Activated naive CD8-positive, alpha-beta T cell treated with anti-CD3 and anti-CD28 coated beads, Interleukin-2, amount 10 ng/mL, durations not matched to agents 7 days and 5 days (primary cell): ENCODE measurements at places on chromosomes 1 and 21. TPM values are rescaled to one million over a fixed set of nuclear protein-coding genes. Genes with fewer than 3 reads are reported as not detected.

Gene JAM2
- total RNA-seq = 0.33 TPM

Gene SLC1A7
- total RNA-seq = not detected

Gene SWT1
- total RNA-seq = 5.6 TPM

DNA sequence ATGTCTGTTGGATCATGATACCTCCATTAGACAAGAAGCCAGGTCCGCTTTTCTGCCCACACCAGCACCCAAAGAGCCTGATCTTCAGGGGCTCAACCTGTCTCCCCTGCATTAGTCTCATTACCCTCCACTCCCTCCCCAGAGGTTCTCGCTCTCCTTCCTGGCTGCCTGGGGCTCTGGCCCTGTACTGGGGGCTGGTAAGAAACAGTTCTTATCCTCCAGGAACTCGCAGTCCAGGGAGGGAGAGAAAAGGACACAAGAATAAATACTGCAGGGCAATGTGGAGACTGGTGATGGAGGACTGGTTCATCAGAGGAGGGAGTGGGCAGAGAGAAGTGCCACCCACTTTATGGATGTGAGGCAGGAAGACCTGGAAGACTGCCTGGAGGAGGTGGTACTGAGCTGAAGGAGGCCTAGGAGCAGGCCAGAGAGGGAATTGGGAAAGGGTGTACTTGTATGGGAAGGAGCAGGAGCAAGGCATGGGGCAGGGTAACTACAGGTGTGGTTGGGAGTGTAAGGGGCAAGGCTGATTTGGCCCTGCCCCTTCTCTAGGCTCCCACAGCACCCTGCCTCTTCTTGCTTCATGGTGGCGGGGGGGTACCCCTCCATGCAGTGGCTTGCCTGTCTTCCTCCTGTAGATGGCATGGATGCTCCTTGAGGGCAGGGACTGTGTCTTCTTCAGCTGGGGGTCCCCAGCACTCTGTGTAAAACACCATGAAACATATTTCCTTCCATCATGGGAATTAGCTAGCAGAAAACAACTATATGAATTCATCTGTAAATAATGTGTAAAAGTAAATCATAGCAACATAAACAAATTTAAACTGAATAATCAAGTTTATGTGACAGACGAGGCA lies 5.0 kb downstream of the LRRC71 start:
- no peak for DNase-seq

DNA sequence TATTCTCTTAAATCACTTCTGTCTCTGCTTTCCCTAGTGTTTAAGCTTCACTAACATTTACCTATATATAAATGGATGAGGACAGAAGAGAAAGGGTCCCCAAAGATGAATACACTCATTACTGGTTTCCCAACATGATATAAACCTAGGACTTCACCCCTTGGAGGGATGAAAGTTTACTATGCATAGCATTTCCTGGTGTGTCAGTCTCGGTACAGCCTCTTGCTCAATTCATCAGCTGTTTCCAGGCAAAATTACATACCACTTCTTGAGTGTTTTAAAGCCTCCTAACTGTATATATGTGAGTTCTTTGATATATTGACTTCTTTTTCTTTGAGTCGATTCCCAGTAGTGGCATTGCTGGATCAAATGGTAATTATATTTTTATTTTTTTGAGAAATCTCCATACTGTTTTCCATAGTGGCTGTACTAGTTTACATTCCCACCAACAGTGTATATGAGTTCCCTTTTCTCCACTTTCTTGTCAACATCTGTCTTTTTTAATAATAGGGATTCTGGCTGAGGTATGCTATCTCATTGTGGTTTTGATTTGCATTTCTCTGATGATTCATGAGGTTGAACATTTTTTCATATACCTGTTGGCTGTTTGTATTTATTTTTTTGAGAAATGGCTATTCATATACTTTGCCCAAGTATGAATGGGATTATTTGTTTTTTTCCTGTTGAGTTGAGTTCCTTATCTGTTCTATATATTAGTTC lies 259.3 kb upstream of the CACYBP start:
- no peak for DNase-seq

DNA sequence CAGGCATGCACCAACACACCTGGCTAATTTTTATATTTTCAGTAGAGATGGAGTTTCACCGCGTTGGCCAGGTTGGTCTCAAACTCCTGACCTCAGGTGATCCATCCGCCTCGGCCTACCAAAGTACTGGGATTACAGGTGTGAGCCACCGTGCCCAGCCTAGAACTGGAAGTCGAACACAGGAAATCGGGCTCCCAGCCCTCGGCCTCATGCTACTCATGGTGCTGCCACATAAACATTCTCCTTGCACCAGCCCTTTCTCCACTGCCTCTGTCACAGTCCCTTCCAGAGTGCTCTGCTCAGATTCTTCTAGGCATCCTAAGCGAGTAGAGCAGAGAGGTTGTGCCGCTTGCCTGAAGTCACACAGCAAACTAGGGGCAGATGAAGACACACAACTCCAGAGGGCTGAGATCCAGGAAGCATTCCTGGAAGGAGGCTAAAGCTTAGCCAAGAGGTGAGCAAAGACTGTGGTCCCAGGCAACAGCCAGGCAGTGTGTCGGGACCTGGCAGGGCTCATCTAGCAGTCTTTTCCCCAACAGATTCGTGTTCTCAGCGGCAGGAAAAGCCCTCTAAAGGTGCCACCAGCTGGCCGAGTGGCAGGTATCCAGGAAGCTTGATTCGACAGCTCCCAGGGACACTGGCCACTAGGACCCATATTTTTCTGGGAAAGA lies 29.6 kb upstream of the NPPB start:
- no peak for DNase-seq

DNA sequence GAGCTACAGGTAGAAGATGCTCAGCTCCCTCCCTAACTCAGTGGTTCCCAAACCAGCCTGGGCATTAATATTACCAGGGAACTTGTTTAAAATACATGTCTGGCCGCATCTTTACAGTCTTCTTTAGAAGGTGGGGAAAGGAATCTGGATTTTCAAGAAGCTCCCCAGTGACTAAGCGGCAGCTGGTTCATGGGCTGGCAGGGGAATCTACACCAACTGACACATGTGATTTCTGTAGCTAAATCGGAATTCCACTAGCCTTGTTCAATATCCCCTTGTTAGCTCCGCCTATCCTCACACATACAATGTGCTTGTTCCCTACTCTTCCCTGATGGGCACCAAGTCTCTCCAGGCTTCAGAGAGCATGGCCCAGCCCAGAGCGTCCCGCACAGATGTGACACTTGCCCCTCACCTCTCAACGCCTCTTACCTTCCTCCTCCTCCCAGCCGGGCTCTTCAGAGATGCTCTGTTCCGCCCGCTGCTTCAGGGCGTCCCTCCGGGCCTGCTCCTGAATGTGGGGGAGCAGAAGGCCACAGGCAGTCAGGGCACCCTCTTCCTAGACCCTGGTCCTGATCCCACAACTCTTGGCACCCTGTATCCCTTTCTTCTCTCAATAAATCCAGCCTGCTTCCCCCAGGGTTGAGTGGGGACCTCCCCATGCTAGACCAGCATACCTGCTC lies 15.3 kb downstream of the TSSK3 start:
- DNase-seq = no peak
